ENCODE measurements at places on chromosomes 7 and 10. TPM values are rescaled to one million over a fixed set of nuclear protein-coding genes. Genes with fewer than 3 reads are reported as not detected.

EFCAB10 gene
- total RNA-seq, result 3.3 TPM

CFAP70 gene
- total RNA-seq, result 0.62 TPM

LRRD1 gene
- 0.78 TPM for total RNA-seq

ITIH2 gene
- total RNA-seq, result 8.6 TPM

PAX4 gene
- not detected for total RNA-seq

CYP2C8 gene
- 3.4 TPM for total RNA-seq

UPK3B gene
- total RNA-seq, result not detected

KIAA1549 gene
- total RNA-seq, result 28.4 TPM

CAMK1D gene
- 18.9 TPM for total RNA-seq

LIPM gene
- not detected for total RNA-seq

TMEM236 gene
- total RNA-seq, result 0.16 TPM

CRCP gene
- 52.4 TPM for total RNA-seq

PCDH15 gene
- 9.2 TPM for total RNA-seq

OAT gene
- 143 TPM for total RNA-seq

ARPC1B gene
- total RNA-seq, result 11.9 TPM

PON3 gene
- 0.47 TPM for total RNA-seq

MRC1 gene
- 4.5 TPM for total RNA-seq

PDIA4 gene
- total RNA-seq, result 69.6 TPM

NEBL gene
- total RNA-seq, result 61.1 TPM

PLAU gene
- 0.94 TPM for total RNA-seq

C10orf62 gene
- total RNA-seq, result not detected

BLNK gene
- total RNA-seq, result 0.78 TPM

FGFR2 gene
- total RNA-seq, result 71.9 TPM

NUTM2D gene
- 3.9 TPM for total RNA-seq

GDF2 gene
- not detected for total RNA-seq

UTF1 gene
- not detected for total RNA-seq

IFIT1B gene
- 2.0 TPM for total RNA-seq

STEAP2 gene
- total RNA-seq, result 2.3 TPM

PAXIP1 gene
- total RNA-seq, result 10.3 TPM

TAS2R3 gene
- 2.5 TPM for total RNA-seq

GPR37 gene
- total RNA-seq, result 24.3 TPM

PDE6C gene
- total RNA-seq, result not detected

IGFBP3 gene
- total RNA-seq, result 4.2 TPM

FAM25C gene
- not detected for total RNA-seq

TPK1 gene
- 5.6 TPM for total RNA-seq

All from occipital lobe (tissue), 3 donors.